ENCODE measurements at places on chromosomes 4 and X. TPM values are rescaled to one million over a fixed set of nuclear protein-coding genes. Genes with fewer than 3 reads are reported as not detected.

DNA sequence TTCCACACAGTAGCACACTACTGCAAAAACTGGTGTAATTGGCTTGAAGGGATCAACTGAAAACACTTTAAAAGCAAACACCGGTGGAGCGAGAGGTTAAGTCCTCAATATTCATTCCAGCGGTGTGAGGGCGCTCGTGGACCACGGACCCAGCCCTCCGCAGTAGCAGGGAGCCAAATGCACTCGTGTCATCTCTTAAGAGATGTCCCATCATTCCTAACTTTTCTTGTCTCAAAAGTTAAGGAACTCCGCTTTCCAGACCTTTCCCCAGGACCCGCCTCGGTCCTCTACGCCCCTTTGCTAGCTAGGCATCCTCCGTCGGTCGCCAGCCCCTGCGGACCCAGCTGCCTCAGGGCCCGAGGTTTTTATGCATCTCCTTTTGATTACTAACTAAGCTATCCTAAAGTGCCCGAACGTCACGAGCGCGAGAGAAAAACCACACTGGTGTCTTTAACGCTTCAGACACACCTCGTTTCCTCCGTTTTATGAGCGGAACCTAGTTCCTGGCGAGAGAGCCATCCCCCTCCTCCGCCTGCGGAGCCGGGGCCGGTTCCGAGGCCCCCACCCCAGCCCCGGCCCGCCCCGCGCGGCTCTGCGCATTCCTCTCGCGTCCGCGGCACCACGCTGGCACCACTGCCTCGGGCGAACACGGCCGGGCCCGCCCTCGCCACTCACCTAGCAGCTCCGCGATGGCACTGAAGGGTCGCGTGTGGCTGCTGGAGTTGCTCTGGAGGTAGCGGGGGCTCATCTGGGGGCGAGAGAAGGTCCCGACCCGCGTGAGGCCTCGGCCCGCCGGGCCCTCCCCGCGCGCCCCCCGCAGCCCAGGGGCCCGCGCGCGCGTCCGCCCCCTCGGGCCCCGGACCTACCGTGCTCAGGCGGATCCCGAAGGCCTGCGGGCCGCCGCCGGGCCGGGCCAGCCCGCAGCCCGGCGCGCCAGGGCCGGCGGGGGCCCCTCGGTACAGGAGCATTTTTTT, 723 bp downstream of the MORC4 start:
- DNase-seq, result peak; percentile 16

- DNase-seq, result peak; percentile 75
These were observed 210 bp upstream of the SMIM10L2A start for GRCh38 chrX:135421537-135421931.

DNA sequence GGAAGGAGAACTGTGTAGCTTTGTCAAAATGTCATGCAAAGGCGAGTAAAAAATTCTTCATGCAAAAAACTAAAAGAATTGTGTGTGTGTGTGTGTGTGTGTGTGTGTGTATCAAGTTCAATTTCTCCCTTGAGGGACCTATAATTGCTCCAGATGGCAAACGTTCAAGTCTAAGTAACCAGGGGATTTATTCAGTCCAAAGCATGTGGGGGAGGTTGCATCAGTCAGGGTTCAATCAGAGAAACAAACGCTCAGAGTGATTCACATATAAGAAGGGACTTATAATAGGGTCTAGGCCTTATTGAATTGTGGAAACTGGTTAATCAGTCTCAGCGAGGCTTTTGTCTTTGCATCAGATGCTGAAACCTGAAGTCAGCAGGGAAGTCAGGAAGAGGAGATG, 5.0 kb downstream of the DCAF8L1 start:
- DNase-seq, result no peak

DNA sequence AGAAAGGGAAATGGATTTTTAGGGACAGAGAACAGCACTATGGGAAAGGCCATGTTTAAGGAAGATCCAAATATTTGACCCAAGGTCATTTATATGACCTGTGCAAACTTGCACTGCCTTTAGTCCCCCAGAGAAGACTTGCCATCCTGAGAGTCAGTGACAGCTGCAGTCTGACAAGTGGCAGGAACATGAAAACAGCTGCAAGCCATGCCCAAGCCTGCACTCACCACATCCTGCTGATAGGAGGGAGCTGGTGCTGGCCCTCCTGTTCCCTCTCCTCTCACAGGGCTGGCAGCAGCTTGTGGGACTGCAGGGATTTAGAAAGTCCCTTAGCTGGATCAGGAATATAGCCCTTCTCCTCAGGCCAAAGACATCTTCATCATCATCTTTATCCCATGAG, 187.7 kb downstream of the RAP1GDS1 start:
- DNase-seq, result peak; percentile 54

DNA sequence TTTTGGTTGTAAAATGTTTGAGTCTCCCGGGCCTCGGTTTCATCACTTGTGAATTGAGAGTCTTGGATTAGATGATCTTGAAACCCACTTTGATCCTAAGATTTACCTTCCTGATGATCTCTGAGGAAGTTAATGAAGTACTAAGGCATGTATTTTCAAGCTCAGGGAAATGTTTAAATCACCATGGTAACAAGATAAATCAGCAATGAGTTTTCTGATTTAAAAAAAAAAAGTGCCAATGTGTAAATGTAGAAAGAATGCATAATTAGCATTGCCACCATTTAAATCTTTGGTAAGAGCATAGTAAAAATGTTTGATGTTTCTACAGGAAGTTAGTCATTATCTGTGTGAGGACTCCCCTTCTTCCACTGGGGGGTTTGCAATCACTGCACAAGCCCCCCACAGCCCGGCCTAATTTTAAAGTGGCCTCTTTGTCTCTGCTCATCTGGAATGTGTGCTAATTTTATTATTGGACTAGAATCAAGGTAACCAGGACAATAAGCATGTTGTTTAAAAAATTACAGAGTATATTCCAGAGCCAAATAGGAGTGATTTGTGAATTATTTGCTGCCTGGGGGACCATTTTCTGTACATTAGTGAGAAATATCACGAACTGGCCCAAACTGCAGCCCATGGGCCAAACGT, 93.6 kb downstream of the SLC34A2 start:
- DNase-seq, result no peak

NR3C2 gene
- total RNA-seq, result 6.3 TPM

GAGE13 gene
- total RNA-seq, result not detected
